Stimulated activated CD4-positive, alpha-beta T cell treated with anti-CD3 and anti-CD28 coated beads, Interleukin-2, amount 100 ng/mL, for 48 hours (primary cell): ENCODE measurements at places on chromosomes 16 and 17.

DNA sequence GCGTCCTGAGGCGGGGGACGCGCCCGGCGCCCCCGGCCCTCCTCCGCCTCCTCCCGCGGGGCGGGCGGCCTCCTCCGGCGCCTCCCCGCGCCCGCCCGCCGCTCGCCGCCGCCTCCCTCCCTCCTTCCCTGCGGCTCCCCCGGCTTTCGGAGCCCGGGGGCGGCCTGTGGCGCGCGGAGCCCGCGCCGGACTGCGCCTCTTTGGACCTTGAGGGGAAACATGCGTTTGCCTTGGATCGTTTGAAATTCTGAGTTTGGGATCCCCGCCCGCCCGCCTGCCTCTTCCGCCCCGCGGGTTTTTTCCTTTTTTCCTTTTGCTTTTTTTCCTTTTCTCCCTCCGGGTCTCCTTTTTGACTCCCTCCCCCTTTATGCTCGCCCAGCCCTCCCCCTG lies 390 bp downstream of the ZNRF1 start:
- no peak for DNase-seq

DNA sequence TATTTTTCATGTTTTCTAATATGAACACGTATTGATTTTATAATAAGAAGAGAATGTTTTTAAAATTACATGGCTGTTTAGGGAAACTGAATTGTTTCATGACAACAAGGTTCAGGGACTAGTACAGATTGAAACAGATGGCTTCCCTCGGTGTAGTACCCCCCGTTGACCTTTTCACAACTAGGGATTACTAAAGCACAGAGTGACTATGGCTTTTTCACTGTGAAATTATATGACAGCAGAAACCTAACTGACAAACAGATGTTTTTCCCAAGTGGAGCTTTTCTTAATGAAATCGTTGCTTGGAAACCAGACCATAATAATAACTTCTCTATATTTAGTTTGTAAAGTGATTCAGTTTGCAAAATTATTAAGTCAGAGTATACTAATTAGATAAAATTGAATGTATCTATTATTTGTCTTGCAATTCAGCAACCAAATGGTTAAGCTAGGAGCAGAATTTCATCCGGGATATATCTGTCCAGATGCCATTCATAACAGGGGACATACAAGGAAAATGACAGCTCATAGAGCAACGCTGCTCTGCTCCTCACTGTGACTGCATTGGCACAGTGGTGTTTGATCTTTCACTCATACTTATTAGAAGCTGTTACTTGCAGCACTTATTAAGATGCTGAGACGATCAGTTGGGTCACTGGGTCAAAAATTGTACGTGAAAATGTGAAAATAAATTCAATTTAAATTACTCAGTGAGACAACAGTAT lies 111.7 kb downstream of the TANGO6 start:
- no peak for DNase-seq

DNA sequence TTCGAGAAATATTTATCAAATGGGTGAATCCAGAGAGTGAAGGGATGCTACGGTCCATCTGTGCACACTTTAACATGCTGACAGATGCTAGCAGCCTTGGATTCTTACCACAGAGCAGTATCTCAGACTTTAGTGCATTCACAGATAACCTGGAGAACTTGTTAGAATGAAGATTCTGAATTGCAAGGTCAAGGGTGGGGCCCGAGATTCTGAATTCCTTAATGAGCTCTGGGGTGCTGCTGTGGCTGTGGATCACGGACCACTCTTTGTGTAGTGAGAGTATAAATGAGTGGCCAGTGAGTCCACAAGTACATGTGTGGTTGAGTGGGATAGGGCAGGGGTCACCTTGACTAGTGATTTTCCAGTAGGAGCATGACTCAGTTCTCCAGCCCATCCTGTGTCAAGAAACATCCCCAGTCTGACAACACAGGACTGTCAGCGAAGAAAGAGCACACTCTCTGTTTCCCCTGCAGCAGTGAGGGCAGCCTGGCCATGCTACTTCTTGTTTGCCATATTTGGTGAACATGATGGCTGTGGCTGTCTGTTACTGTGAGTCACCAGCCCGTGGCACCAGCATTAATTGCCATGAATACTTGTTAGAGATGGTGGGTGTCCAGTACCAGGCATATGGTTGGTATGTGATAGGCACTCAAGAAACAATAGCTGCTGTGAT lies 13.0 kb upstream of the SALL1 start:
- DNase-seq = no peak

DNA sequence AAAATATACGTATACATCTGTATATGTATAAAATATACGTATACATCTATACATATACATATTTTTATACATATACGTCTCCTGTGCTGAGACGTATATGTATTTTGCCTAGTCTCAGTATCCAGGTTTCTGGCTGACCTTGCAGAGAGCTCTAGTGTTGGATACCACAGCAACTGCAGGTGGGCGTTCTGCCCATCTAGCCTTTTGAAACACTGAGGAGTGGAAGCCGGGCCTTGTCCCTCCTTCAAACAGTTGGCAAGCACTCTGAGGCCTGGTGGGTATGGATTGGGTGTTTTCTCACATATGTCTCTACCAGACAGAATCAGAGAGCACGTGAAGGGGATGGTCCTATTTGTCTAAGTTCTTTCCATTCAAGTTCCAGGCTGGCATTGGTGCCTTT lies 39.4 kb upstream of the MRC2 start:
- DNase-seq = no peak

GRCh38 chr17:48558057-48558830 lies 13.3 kb upstream of the HOXB2 start:
- no peak for DNase-seq

GRCh38 chr17:6070913-6071511 lies 833 bp downstream of the WSCD1 start:
- DNase-seq = no peak

DNA sequence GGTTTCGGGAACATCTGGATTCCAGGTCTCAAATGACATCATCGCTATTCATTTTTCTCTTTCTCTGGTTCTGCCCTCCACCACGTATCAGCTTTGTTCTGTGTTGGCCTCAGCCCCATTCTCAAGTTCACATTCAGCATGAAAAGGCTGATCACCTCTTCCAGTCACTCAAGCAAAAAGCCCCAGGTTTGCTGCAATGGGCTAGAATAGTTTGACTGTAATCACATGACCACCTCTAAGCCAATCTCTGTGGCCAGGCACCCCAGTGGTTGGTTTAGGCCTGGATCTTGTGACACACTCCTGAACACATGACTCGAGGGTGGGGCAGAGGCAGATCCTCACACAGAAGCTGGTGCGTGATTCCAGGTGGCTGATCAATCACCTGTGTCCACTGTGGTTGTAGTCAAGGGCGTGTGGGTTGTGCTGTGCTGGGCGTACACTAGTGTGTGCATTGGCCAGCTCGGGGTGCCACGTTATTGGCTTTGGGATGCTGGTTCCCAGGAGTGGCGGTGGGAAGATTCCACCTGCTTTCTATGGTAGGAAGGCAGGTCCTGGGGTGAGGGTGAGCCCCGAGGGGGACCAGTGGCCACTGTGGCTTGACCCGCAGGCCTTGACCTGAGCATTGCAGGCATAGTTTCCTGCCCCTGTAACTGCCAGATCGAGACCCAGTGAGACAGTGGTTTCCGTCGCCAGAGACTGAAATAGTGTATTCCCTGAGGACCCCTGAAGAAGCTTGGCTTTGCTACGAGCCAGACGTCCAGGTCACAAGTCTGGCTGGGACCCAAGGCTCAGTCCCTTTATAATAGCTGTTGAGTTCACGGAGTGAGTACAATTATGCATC lies 12.0 kb downstream of the EEF2K start:
- no peak for DNase-seq

DNA sequence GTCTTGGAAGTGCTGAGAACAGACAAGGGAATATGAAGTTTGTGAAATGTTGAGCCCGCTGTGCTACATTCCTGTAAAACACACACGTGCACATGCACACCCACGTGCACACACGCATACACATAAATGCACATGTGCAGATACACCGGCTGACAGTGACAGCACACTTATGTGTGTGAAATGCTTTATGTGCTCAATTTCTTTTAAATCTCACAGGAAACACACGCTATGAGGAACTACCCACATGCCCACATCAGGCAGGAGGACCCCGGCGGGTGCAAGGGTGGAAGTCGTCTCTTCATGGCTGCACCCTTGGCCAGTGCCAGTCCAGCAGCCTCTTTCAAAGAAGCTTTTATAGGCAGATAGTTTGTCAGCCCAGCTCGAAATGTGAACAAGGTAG lies 561 bp upstream of the WFDC1 start:
- no peak for DNase-seq

DNA sequence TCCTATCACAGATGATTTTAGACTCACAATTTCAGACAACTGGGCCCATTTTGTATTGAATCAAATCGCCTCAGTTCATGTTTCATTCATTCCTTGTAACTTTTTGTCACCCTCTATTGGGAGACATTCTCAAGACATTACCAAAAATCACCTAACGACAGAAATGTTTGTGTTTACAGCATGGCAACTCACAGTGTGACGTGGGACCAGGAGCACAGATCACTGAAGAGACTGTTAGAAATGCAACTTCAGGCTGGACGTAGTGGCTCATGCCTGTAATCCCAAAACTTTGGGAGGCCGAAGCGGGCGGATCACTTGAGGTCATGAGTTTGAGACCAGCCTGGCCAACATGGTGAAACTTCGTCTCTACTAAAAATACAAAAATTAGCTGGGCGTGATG lies 249.6 kb downstream of the NTN1 start:
- no peak for DNase-seq

GRCh38 chr16:49659356-49659755 lies 196.6 kb downstream of the ZNF423 start:
- no peak for DNase-seq

DNA sequence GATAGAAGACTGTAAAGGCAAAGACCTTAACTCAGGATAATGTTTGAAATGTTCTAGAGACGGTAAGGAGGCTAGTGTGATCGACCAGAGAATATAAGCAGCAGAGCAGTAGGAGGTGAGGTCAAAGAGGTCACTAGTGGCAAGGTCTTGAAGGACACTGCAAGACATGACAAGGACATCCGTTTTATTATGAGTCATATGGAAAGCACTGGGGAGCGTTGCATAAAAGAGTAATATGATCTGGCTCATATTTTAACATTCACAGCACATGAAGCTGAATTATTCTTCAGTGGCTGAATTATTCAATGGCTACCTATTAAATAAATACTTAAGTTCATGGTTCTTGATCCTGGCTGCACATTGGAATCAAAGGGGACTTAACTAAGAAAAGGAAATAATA lies 123.7 kb downstream of the SOX9 start:
- no peak for DNase-seq

DNA sequence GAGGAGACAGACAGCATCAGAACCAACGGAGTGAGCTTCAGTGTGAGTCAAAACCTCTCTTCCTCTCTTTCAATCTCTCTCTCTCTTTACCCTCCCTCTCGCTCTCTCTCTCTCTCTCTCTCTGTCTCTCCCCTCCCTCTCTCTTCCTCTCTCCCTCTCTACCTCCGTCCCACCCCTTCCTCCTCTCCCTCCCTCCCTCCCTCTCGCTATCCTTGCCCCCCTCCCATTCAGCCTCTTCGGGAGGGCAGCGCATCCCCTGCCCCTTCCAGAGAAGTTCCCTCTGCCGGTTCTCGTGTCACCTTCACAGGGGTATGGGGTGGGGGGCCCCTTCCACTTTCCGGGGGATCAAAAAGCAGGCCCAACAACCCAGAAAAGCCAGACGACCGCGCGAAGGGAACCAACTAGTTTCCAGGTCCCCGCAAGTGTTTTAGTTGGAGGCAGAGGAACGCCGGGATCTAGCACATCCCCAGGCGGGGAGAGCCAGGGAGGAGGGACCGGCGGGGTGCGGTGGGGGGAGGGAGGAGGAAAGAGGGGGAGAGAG lies 28.9 kb upstream of the RBFOX1 start:
- DNase-seq = no peak

- DNase-seq = peak; percentile 12
Observed at GRCh38 chr17:48510761-48511604, 19.8 kb downstream of the HOXB1 start.

DNA sequence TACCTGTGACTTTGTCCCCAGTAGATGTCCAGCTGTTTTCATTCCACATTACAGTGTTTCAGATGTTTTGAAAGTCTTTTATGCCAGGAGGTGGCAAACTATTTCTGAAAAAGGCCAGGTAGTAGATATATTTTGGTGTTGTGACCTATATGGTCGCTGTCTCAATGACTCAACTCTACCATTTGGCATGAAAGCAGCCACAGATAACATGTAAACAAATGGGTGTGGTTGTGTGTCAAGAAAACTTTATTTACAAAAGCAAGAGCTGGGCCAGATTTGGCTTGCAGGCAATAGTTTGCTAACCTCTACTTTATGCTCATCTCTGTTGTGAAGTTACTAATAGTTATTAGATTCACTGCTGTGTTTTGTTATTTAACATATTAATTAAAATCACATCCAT lies 728.7 kb upstream of the EEF2KMT start:
- DNase-seq = no peak

- no peak for DNase-seq
Observed at GRCh38 chr17:2549392-2550211, 37.9 kb upstream of the METTL16 start.

- no peak for DNase-seq
Observed at GRCh38 chr17:17295141-17295540, 8.0 kb upstream of the NT5M start.

- DNase-seq = no peak
Observed at GRCh38 chr16:57623251-57624043, 5.0 kb upstream of the ADGRG1 start.

GRCh38 chr17:60311936-60312335 lies 80.0 kb downstream of the USP32 start:
- DNase-seq = no peak

DNA sequence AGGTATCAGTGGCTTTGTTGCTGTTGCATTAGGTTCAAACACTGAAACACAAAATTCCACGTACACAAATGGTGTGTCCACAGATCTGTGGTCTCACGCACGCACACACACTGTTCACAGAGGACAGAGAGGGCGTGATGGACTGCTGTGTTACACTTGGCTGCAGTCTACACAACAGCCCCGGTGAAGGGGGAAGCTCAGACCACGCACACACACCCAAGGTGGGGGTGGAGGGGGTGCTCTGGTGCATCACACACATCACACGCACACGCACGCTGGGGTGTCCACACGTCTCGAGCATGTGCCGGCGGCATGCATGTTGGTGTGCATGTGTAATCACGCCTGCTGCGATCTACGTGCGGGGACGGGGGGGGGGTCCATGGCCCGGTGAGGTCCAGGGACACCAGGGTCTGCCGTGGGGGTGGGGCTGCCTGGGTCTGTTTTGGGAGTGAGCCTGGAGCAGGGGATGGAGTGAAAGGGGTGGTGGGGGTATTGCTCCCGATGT lies 7.3 kb downstream of the HSD3B7 start:
- DNase-seq = no peak

- DNase-seq = no peak
Observed at GRCh38 chr16:35730251-35730650, 2270.8 kb downstream of the TP53TG3F start.

DNA sequence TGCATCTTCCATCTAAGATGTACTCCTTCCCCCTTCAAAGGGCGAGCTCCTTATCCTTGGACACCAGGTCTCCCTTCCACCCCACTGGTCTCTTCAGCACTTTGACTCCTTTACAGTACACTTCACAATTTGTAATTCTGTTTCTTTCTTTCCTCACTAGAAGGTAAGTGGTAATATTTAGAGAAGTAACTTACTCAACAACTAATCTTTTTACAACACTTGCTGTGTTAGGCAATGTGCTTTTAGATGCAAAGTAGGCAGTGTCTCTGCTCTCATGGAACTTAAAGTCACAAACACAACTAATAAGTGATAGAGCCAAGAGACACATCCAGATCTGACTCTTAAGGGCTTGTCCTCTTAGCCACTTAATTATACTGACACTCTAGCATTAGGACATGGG lies 6.4 kb downstream of the SIAH1 start:
- DNase-seq = no peak
